ENCODE measurements at places on chromosomes 3 and 15.

GRCh38 chr3:176914764-176915163, 282.5 kb downstream of the TBL1XR1 start:
- DNase-seq = no peak

DNA sequence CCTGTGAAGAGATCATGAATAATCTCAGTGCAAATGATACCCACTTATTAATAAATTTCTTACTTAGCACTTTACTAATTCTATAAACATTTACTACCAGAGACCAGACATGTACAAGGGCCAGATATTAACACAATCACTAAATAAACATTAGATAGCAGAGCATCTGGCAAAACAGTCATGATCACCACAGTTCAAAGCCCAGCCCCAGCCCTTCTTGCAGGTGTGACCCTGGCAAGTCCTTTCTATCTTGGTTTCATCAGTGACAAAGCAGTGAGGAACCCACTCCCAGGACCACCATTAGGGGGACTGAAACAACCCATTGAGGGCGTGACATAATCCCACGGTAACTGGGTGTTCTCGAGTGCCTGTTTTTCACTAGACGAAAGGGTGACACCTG, 11.6 kb downstream of the ZXDC start:
- no peak for DNase-seq

DNA sequence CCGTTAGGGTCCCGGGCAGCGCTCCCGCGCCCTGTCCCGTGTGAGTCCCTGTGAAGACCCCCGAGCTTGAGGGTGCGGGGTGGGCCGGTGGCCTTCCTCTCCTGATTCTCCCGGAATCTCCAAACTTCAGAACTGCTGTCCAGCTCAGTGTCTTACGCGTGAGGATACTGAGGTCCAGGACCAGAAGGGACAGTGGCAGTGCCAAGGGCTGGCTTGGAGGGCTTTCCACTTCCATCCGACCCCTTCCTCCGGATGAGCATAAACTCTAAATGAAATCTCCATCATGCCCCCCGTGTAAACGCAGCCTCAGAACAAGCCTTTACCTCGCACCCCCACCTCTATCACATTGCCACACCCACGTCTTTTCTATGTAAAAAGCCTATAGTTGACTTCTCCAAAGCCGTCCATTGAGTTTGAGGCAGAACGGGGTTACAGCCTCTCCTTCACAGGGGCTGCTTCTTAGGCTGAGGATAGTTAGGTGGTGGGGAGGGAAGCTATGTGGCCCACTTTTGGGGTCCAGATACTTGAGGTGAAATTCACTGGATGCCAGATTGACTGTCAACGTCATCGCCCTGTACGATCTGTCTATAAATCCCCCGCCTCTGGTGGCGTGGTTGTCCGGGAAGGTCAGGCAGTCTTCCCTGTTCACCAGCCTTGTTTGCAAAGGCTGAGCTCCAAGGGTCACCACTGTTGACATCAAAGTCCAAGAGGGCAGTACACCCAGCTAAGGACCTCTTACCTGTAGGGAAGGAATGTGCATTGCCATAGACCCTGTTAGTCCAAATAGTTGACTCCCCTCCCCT, 1.1 kb downstream of the EDEM1 start:
- DNase-seq = peak; percentile 11

GRCh38 chr3:160781402-160781801, 25.4 kb downstream of the PPM1L start:
- DNase-seq = no peak
